ENCODE measurements at places on chromosomes 1 and 21. TPM values are rescaled to one million over a fixed set of nuclear protein-coding genes. Genes with fewer than 3 reads are reported as not detected.

KIRREL1 gene
- 108 TPM for total RNA-seq

DNA sequence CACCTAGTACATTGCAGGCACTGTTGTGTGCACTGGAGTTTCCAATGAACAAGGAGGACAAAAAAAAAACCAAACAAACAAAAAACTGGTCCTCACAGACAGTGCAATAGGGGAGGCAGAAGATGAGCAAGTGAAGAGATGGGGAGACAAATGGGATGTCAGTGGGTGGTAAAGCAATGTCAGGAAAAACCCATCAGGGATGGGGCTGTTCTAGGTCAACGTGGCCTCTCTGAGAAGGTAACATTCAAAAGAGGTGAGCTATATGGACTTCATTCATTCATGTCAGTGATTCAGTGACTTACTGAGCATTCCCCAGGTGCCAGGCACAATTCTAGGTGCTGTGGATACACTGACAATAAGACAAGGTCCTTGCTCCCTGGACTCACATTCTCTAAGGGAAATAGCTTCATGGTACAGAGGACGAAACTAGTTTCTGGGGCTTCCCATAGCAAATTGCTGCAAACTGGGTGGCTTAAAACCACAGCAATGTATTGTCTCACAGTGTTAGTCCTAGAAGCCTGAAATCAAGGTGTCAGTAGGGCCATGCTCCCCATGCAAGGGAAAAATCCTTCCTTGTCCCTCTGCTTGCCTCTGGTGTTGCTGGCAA, 140.5 kb upstream of the KLHDC7A start:
- no peak for DNase-seq

THEMIS2 gene
- 4.4 TPM for total RNA-seq

HFM1 gene
- total RNA-seq: under 0.01 TPM

FMO2 gene
- not detected for total RNA-seq

LDLRAD1 gene
- not detected for total RNA-seq

- DNase-seq: no peak
Measured at GRCh38 chr1:2595812-2596529, 9.4 kb downstream of the PRXL2B start.

HSF2BP gene
- 4.8 TPM for total RNA-seq

GRCh38 chr1:43957407-43958040, 10.8 kb downstream of the IPO13 start:
- DNase-seq: no peak

CDA gene
- 5.9 TPM for total RNA-seq

KLF17 gene
- 0.11 TPM for total RNA-seq

SPRR2A gene
- total RNA-seq: not detected

- peak; percentile 9 for DNase-seq
Measured at GRCh38 chr1:100443811-100444571, 91.7 kb downstream of the CDC14A start.

S100A16 gene
- 495 TPM for total RNA-seq

CLCA1 gene
- total RNA-seq: not detected

PRRC2C gene
- 30.9 TPM for total RNA-seq

DNA sequence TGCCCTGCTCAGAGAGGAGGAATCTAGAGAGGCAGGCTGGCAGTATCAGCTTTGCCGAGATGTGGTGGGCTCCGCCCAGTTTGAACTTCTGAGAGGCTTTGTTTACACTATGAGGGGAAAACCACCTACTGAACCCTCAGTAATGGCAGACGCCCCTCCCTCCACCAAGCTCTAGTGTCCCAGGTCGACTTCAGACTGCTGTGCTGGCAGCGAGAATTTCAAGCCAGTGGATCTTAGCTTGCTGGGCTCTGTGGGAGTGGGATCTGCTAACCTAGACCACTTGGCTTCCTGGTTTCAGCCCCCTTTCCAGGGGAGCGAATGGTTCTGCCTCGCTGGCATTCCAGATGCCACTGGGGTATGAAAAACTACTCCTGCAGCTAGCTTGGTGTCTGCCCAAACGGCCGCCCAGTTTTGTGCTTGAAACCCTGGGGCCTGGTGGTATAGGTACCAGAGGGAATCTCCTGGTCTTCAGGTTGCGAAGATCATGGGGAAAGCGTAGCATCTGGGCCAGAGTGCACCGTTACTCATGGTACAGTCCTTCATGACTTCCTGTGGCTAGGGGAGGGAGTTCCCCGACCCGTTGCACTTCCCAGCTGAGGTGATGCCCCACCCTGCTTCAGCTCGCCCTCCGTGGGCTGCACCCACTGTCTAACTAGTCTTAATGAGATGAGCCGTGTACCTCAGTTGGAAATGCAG, 43.6 kb downstream of the C21orf91 start:
- no peak for DNase-seq
